ENCODE measurements at places on chromosomes 3 and 15.

DNA sequence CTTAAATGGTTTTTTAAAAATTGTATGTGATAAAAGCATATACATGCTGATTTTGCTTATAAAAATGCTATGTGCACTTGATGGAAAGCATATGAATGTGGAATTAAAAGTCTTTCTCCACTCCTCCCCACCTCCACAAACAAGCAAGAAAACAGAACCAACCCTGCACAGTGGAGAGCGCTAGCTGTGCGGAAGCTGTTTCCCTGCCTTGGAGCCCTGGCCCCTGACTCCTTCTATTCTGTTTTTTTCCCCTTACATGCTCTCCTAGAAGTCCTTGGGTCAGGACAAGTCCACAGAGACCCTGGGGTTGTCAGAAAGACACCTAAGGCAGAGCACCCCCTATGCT lies 64.2 kb downstream of the BOC start:
- no peak for DNase-seq

GRCh38 chr15:71678605-71679004 lies 131.7 kb upstream of the NR2E3 start:
- no peak for DNase-seq

GRCh38 chr3:192834428-192834827 lies 83.2 kb downstream of the MB21D2 start:
- DNase-seq = no peak

DNA sequence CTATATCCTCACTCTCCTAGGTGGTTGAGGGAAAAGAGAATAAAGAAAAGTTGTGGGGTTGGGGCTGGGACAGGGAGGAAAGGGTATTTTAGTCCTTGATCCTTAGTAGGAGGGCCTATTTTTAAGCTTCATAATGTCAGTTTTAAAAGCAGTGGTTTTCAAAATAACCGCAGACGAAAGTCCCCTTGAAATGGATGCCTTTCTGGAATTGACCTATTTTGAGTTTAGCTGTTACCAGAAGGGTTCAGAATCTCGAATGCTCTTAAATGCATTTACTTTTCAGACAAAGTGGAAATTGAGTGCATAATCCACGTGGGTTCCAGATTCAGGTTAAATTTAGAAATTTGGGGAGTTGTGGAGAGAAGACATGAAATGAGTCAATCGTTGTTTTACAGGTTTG lies 16.6 kb downstream of the MAP2K1 start:
- DNase-seq = no peak

GRCh38 chr3:15367059-15367458 lies 34.7 kb upstream of the SH3BP5 start:
- DNase-seq = no peak

DNA sequence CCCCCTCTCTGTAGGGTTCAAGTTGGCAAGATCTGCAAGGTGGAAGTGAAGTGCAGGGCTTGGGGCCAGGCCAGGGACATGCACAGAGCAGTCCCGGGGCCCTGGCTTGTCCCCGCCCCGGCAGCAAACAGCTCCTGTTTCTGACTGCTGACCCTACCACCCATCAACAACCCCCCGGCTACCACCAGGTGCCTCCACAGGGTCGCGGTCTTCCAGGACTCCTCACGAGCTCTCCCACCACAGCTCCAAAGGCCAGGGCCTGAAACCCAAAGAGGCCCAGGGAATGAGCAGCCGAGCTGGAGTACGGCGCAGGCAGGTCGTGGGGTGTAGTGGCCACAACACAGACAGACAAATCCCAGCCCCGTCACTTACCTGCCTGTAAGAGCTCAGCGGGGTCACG lies 121.3 kb upstream of the SMAD3 start:
- no peak for DNase-seq

- DNase-seq = no peak
Measured at GRCh38 chr3:49428752-49429080, 408 bp downstream of the NICN1 start.

- DNase-seq = no peak
Measured at GRCh38 chr3:104102386-104102785, 1264.3 kb upstream of the ALCAM start.

- DNase-seq = no peak
Measured at GRCh38 chr15:80518522-80518921, 114.3 kb downstream of the ARNT2 start.

GRCh38 chr15:68930268-68931022 lies at the start of gene SPESP1:
Gene SPESP1 (plus strand): TSS chr15:68930525. CDS start chr15:68930654, 129 bp downstream.
- peak; percentile 21 for DNase-seq

GRCh38 chr3:52216585-52217408 lies 8.6 kb downstream of the TLR9 start:
- DNase-seq = peak; percentile 60

GRCh38 chr3:110059431-110059830 lies 722.1 kb upstream of the DPPA4 start:
- no peak for DNase-seq

- peak; percentile 65 for DNase-seq
Measured at GRCh38 chr15:40493089-40493840, 22.5 kb downstream of the CHST14 start.

GRCh38 chr15:37394402-37395099 lies 294.2 kb upstream of the MEIS2 start:
- DNase-seq = no peak

GRCh38 chr3:128996726-128997125 lies 2.9 kb upstream of the CFAP92 start:
- DNase-seq = no peak

DNA sequence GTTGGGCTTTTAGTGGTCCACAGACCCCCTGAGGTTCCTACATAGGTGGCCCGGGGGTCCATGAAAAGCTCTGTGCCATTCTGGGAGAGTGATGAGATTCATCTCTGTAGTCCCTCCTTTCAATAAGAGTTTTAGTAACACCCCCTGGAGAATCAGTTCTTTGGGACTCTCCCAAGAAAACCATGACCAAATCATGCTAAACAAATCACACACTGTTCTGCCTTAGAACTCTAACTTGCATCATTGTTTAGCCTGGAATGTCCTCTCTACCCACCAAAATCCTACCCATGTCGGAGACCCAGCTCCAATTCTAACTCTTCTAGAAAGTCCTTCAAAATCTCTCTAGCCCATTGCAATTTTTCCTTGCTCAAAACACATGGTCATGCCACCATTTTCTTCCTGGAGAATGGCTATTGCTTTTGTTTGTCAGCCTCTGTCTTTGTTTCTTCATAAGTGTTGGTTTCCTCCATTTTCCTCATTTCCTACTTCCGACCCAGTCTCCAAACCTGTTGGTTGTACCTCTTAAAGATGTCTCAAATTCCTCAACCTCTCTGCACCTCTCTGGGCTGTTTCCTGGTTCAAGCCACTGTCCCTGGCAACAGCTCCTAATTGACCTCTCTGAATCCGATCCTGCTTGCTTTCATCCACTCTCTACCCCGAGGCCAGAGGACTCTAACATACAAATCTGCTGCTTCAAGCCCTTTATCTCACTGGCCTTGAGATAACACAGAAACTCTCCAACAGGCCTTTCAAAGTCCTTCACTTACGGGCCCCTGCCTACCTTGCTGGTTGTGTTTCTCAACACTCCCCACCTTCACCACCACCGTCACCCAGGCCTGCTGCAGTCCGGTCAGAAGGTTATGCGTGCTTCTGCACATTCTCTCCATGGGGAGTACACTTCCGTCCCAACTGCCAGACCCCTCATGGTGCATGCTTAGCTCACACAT lies 23.7 kb downstream of the CYP19A1 start:
- no peak for DNase-seq

- no peak for DNase-seq
Measured at GRCh38 chr15:27561816-27562215, 537.3 kb downstream of the OCA2 start.

- no peak for DNase-seq
Measured at GRCh38 chr3:127328421-127328820, 40.6 kb upstream of the PRR20G start.

DNA sequence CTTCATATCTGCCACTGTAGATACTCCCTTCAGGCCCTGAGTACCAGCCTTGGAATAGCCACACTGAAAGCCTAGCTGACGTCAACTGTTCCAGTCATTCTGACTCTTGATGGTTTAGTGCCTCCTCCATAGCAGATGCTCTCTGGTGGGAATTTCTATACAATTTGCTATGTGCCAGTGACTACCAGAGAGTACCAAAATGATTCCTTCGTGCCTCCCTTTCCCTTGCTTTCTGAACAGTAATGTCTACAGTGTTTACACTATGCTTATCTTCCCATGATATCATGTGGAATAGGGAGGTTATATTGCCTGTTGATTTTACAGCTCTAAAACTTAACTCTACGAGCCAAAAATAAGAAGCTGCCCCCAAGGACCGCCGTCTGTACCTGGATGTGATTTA lies 109.7 kb upstream of the GMNC start:
- no peak for DNase-seq

GRCh38 chr15:59255680-59256336 lies 49.2 kb downstream of the LDHAL6B start:
- DNase-seq = no peak

DNA sequence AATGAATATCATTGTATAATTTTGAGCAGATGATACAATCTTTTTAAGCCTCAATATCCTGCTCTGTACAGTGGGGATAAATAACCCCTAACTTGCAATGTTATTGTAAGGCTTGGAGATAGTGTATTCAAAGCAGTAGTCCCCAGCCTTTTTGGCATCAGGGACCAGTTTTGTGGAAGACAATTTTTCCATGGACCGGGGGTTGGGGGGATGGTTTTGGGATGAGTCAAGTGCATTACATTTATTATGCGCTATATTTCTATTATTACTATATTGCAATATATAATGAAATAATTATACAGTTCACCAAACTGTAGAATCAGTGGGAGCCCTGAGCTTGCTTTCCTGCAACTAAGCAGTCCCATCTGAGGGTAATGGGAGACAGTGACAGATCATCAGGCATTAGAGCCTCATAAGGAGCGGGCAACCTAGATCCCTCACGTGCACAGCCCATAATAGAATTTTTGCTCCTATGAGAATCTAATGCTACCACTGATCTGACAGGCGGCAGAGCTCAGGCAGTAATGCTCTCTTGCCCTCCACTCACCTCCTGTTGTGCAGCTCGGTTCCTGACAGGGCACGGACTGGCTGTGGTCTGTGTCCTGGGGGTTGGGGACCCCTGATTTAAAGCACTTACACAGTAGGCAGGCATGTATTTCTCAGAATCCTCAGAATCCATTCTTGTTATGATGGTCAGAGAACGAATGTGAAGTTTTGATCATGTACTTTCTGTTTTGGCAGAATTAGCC lies 102.2 kb downstream of the PTPRG start:
- no peak for DNase-seq

DNA sequence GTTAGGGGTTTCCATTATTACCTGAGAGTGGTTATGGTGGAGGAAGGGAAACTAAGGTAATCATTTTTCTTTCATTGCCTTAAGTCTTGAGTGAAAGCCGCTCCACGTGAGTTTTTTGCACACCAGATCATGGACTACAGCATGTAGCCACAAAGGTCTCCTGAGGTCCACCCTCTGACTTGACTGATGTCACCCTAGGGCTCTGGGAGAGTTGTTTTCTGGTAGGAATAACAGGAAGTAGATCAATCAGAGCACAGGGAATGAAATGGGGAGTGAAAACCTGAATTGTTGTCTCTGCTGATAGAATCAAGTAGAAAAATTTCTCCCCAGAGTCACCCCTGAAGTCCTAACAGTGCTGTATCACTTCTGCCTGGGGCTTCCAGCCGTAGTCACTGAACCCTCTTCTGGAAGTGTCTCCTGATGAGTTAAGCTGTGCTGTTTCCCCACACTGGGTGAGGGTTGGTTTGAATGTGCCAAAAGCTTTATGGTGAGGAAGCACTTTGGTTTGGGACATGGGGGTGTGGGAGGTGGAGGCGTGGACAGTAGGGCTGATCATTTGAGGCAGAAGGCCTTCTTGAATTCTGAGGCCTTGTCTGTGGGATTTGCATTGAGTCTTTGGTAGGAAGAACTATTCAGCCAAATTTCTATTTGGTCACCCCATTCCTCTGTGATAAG lies 64.3 kb downstream of the SLCO3A1 start:
- no peak for DNase-seq

DNA sequence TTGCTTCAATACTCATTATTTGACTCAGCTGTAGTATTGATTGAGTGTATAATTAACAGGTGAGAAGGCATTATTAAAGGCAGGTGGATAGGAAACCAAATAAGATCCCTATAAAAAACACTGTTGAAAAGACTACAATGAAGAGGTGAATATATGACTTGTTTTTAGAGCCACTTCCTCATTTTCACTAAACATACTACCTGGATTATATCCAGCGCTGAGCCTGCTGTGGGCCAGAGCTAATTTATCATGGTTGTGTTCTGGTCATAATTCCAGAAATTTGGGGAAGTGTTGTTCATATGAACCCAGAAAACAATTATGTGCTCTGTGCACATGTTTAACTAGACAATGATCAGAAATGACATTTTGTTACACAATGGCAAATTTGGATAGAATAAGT lies 235.3 kb upstream of the MME start:
- no peak for DNase-seq

DNA sequence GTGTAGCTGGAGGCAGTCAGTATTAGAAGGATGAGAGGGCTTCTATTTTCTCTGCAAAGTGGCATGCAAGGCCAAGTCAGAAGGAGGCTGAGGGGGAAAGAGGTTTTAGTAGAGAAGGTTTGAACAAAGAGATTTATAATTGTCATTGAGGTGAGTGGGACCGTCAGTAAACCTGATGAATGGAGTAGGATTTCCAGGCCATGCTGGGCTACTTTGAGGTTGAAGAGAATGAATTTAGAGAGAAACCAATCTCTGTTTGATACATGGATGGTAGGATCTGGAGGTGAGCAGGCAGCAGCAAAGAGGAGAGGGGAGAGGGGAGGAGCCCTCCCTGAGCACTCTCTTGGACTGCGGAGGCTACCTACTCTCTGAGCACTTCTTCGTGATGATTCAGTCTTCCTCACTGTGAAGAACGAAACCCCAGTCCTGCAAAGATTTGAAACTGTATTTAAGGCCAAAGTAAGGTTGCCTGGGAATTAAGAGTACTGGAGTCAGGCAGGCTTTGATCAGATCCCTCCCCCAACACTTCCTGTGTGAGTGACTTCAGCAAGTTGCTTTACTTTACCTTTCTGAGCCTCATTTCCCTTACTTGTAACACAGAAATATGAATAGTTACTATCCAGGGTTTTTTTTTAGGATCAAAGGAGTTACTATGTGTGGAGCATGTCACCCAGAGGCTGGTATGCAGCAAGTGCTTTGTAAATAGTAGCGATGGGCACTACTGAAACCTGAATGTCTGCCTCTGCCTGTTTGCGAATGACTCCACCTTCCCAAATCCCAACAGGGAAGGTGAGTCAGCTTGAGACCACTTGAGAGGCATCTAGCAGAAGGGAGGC lies 75.8 kb downstream of the RPL39L start:
- DNase-seq = no peak

DNA sequence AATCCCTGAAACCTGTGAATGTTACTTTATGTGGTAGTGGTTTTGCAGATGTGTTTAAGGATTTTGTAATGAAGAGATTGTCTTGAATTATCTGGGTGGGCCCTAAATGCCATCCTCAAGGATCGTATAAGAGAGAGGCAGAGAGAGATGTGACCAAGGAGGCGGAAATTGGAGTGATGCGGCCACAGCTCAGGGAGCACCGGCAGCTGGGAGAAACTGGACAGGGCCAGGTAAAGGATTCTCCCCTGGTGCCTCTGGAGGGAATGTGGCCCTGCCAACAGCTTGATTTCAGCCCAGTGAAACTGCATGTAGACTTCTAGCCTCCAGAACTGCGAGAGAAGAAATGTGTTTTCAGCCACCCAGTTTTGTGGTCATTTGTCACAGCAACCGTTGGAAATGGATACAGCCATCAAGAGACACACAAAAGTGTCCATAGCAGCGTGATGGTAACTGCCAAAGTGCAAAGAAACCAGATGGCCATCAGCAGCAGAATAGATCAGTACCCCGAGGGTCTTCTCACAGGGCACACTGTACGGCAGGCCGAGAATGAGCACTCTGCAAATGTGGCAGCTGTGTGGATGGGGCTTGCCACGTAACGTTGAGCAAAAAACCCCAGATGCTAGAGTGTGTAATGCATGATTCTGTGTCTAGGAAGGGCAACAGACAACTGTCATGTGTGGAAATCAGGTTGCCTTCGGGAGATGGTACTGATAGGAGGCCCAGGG lies 12.2 kb downstream of the APBA2 start:
- DNase-seq = no peak

All from stimulated activated CD4-positive, alpha-beta T cell treated with anti-CD3 and anti-CD28 coated beads, Interleukin-2, amount 100 ng/mL, for 4 hours (primary cell).